ENCODE measurements at places on chromosomes 1 and 21.

- DNase-seq, result no peak
Measured at GRCh38 chr1:1785666-1786065, 7.4 kb upstream of the NADK start.

GRCh38 chr1:41862384-41863221 lies 56.1 kb downstream of the HIVEP3 start:
- DNase-seq, result no peak

GRCh38 chr21:15422783-15423182 lies 307.0 kb upstream of the USP25 start:
- DNase-seq, result no peak

DNA sequence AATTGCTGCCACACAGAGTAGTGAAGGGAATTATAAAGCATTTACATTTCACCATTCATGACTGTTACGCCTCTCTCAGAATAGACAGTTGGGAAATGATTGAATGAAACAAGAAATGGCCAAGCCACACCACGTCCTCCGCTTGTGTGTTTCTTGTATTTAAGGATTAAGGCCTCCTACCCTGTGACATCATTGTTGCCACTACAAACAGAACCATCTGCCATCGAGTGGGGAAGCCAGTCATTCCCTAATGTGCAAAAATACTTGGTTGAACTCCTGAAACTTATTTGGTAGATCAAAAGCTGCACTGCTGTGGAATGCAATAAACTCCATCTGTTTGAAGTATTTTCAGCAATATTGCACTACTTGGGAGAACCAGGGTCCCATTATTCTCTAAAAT lies 99.0 kb upstream of the C1orf105 start:
- DNase-seq, result no peak

- no peak for DNase-seq
Measured at GRCh38 chr1:171180670-171181069, 4.4 kb upstream of the FMO2 start.

- DNase-seq, result no peak
Measured at GRCh38 chr1:228036701-228037231, 30.0 kb downstream of the WNT3A start.

DNA sequence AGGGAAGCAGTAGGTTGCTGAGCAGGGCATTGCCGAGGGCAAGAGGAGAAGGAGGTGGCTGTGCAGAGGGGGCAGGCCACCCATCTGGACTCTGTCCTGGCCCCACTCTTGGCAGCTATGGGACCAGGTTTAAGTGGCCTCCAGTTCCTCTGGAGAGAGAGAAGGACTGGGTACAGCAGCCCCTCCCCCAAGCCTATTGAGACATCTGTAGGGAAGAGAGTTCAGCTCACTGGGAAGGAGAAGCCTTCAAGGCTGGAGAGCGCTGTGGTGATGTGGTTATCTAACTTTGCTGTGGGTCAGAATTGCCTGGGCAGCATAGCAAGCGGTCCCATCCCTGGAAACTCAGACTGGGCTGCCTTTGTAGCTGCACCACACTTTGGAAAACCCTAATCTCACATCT lies 93.9 kb downstream of the KCNJ15 start:
- DNase-seq, result no peak

- DNase-seq, result no peak
Measured at GRCh38 chr21:39927304-39927886, 60.2 kb downstream of the PCP4 start.

DNA sequence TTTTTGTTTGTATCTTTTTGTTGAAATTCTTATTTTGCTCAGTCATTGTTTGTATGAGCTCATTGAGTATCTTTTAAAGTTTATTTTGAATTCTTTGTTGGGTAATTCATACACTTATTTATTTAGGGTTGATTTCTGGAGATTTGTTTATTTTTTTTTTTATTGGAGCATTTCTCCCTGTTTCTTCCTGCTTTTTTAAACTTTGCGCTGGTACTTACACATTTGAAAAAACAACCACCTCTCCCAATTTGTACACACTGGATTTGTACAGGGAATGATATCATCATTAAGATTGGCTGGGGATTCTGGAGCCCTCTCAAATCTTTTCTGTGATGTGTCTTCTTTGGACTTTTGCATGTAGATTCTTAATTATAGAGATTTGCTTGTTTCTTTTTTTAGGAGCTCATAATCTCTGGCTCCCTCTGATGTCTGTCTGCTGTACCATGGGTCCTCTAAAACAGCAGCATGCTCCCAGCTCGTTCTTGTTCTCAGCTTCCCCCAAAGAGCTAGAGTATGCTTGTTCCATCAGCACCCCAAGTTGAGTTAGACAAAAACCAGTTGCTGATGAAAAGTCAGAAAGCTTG lies 310.7 kb downstream of the DUSP10 start:
- DNase-seq, result no peak

DNA sequence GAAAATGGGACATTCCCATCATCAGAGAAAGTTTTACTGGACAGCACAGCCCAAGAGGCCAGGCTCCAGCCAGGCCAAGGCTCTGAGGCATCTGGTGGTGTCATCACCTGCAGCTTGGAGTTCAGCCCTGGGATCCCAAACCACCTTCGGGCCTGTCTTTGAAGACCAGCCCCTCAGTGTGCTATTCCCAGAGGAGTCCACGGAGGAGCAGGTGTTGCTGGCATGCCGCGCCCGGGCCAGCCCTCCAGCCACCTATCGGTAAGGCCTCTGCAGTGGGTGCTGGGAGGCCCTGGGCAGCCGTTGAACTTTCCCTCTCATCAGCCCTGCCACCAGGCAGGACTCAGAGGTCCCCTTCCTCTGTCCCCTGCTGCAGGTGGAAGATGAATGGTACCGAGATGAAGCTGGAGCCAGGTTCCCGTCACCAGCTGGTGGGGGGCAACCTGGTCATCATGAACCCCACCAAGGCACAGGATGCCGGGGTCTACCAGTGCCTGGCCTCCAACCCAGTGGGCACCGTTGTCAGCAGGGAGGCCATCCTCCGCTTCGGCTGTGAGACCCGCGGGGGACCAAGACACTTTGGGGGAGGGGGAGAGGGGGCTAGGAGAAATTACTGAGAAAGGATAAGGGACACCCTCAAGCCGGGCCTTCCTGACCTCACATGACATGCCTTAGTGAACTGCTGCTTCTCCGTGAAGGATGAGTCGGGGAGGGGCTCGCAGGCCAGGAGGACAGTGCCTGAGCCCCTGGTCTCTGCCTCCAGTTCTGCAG lies 15.0 kb downstream of the CNTN2 start:
- DNase-seq, result no peak

- no peak for DNase-seq
Measured at GRCh38 chr1:59198564-59198963, 98.3 kb upstream of the FGGY start.

GRCh38 chr21:33427051-33427450 lies 23.8 kb downstream of the IFNGR2 start:
- no peak for DNase-seq
